ENCODE measurements at places on chromosomes 12 and 14.
A peak's percentile ranks its signal among the peaks of the same experiment; 100 is the strongest.

GRCh38 chr12:124240493-124240892, 54.4 kb upstream of the RFLNA start:
- no peak for DNase-seq

GRCh38 chr12:89051065-89051677, 301.1 kb downstream of the DUSP6 start:
- DNase-seq, result peak; percentile 66

DNA sequence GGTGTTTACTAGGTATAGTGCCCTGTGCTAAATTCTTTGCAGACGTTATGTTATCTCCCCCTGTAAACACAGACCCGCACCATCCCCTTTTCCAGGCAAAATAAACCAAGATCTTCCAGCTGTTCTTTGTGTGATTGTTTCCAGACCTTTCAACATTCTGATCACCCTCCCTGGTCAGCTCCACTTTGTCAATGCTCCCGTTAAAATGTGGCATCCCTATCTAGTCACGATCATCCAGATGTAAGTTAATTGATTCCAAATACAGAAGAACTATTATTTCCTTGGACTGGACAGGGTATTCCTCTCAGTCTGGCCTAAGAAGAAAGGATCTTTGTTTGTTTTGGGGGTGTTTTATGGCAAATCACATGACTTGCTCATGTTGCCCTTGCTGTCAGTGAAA, 127.6 kb upstream of the ARID2 start:
- peak; percentile 65 for DNase-seq

DNA sequence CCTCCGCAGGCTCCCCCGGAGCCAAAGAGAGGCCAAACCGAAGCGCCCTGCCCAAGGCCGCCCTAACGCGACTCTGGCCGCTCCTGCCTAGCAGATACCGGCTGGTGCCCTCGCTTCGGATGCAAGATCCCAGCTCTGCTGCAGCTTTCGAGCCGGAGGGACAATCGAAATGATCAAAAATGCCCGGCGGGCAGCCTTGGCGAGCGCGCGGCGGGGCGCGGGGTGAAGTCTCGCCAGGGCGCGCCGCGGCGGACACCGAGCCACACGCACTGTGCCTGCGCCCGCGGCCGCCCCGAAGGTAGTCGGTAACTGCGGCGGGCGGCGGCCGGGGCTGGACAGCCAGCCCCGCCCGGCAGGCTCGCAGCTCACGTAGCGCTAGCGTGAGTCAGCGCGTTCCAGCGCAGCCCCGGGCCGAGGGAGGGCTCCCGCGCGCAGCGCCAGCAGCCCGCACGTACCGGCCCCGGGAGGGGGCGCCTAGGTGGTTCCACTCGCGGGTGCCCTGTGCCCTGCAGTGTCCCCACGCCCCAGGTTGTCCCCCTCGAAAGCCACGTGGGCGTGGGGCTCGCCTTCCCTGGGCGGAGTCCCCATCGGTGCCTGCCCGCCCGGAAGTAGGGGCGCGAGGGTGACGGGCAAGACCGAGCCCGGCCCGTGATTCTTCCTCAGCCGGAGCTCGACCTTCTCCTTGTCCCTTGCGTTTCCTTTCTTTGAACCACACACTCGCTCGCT, 109.2 kb upstream of the EGLN3 start:
- DNase-seq, result peak; percentile 68

- DNase-seq, result no peak
Measured at GRCh38 chr12:54166567-54167499, 22.0 kb downstream of the SMUG1 start.

DNA sequence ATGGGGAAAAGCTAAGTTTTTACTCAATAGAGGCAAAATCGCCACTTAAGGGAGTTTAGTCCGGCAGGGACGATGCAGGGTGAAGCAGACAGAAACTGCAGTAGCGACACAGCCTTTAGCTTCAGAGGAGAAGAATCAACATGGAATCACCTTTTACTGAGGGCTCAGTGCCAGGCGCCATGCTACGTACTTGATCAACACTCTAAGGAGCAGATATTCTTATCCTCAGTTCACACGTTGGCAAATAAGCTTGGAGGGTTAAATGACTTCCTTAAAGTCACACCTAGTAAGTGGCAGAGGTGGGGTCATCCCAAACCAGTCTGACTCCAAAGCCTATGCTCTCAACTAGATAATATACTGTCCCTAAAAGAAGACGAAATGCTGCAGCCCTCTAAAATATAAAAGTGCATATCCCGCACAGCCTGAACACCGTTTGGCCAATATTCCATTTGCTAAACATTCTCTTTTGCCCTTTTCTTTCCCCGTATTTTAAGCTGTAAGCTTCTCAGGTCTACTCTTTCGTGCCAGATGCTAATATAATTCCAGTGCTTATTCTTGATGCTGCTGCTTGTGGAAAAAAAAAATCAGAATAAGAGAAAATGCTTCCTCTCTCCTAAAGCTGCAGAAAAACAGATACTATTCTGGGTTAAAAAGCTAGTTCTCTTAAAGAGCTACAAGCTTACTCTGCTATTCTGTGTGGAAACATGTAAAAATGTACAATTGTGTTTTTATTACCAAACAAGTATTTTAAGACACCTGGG, 10.9 kb downstream of the CCDC92 start:
- DNase-seq, result no peak

- DNase-seq, result no peak
Measured at GRCh38 chr12:45338272-45338671, 122.4 kb downstream of the ANO6 start.

DNA sequence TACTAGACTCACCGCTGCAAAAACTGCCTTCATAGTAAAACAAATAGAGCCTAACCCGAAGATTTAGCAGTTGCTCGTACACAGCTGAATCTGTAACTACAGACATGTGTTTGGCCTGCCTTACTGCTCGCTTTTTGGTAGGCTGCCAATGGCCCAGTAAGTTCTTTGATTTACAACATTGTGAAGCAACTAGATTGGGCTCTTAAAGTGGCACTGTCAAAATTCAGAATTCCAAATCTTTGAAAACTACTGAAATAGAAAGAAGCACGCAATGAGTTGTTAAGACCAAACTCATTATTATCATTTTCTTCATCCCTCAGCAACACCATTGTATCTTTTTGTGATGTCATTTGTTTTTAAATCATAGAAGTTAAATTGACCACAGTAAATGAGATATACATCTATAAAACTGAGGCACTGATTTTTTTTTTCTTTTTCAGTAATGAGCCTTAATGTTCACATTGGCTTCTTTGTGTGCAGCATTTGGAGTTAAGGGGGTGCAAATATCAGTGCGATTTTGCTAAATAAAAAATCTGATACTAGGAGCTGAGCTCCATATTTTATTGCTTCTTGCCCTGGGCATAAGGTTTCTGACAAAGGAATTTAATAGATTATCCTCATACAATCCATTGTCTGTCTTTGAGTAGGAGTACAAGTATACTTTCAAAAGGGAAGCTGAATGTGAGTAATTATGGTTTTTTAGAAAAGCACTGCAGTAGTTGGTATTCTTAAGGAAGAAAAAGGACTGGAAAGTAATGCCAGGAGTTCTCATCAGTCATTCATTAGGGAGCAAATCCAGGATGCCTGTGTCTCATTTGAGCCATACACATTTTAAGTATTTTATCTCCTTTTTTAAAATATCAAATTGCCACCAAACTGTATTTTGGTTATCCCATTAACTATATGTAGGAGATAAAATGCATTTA, 138.5 kb downstream of the KICS2 start:
- DNase-seq, result peak; percentile 94

- no peak for DNase-seq
Measured at GRCh38 chr14:84819528-84819927, 710.4 kb upstream of the FLRT2 start.

GRCh38 chr12:120190985-120191480, 3.5 kb downstream of the GCN1 start:
- DNase-seq, result no peak

DNA sequence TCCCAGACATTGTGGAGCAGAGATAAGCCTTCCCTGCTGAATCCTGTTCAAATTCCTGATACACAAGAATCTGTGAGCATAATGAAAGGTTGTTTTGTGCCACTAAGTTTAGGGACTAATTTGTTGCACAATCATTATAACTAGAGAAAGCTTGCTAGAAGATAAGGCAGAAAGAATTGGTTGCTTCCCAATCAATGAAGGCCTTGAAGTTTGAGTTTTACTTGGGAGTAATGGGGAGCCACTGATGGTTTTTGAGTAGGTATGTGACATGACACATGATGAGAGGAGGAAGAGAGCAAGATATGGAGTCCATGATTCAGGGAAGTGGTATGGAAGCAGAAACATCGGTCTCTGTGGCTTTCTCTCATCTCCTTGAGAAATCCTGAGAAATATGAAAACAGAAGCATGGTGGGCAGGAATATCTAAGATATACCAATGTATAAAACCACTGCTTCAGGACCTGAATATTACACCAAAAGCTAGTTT, 13.3 kb upstream of the TCP11L2 start:
- DNase-seq, result no peak

DNA sequence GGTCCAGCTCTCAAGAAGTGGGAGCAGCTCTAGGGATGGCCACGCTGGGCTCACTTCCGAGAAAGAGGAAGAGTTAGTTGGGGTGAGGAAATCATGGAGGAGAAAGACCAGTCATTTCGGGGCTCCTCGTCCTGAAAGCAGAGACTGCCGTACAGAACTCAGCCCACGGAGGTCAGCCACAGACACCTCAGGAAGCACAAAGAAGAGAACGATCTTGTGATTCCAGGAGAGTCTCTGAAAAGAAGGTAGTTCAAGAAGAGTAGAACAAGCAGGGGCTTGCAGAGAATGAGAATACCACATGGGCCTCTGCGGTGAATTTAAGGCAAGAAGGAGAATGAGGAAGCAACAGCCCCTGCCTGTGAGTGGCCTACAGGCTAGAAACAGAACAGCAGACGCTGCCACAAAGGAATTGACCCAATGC, 311.9 kb downstream of the CACNA1C start:
- no peak for DNase-seq

GRCh38 chr14:51201890-51202289, 38.2 kb upstream of the TMX1 start:
- no peak for DNase-seq

DNA sequence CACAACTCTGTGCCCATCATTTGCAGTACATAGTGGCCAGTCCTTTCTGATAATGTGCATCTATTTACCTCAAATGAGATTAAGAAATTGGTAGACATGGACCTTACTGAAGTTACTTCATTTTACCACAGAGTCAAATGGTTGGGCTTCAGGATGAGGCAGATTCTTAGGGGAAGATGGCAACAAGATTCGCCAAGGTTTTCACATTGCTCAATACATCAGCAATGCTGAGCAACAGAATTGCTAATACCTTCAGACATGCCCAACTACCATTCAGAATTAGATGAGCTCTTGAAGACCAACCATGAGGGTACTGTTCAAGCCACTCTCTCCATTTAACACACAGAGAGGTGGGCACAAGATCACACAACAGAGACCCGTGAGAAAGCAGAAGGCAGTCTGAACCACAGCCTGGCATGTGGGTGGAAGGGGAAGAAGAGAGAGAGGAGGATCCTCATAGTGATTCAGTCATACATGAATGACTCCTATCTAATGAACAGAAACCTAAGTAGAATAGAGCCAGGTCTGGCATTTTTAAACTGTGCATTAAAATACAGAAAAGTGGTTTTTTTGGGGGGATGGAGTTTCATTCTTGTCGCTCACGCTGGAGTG, 28.5 kb downstream of the CPM start:
- no peak for DNase-seq

GRCh38 chr12:26773313-26774104, 59.5 kb downstream of the ITPR2 start:
- DNase-seq, result no peak

DNA sequence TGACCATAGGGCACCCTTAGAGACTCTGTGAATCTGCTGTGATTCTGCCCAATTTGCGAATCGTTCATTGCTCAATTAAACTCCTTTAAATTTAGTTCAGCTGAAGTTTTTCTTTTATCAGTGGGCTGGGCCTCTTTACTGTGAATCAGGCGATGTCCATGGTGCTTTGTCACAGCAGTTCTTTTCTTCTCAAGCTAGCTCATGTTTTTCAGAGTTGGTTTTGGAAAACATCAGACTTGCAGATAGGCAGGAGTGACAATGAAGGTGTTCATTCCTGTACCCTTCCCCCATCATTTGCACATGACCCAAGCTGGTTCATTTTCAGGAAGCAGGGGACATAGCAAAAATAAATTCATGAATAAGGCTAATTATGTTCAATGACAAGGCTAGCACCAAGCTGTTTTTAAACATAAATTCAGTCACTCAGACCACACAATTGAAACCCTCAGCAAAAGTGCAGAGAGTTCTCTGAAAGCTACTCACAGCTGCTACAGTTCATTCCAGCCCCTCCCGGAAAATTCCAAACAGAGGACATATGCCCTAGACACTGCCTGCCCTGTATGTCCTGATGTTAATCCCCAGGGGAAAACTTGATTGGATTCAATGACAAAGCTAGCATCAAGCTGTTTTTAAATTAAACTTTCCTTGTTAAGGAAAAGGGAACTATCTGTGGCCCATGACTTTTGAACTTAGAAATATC, 383.3 kb downstream of the C12orf75 start:
- DNase-seq, result no peak

Data from Ammon's horn (tissue), 1 donor.